GOT3 (cell line): ENCODE measurements at places on chromosomes 3 and 15.

GRCh38 chr15:35481992-35482391, 64.0 kb downstream of the DPH6 start:
- DNase-seq, result no peak

- no peak for DNase-seq
Observed at GRCh38 chr3:188049606-188050530, 104.1 kb upstream of the LPP start.

GRCh38 chr3:15336057-15336456, 3.7 kb upstream of the SH3BP5 start:
- DNase-seq, result no peak

DNA sequence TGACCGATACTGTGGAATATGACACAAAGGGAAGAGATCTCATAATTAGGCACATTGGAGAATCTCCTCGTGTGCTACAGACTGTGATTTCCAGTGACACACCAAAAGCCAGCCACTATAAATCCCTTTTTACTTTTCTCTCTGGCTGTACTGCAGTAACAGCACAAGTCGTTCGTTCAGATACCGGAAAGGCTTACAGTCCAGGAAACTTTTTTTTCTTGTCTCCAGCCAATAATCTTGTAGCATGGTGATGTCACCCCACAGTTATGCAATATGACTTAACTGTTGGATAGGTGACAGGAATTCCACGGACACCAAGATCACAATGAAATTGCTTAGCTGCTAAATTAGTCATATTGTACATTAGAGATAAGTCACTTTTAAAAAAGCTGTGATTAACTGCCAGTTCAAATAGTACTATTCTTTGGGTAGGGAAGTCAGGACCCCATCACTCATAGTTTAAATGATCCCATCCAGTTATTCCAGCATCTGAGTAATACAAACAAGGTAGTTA, 36.3 kb upstream of the TSC22D2 start:
- DNase-seq, result peak; percentile 48

- no peak for DNase-seq
Observed at GRCh38 chr15:82535566-82536408, 4.5 kb downstream of the RPS17 start.

DNA sequence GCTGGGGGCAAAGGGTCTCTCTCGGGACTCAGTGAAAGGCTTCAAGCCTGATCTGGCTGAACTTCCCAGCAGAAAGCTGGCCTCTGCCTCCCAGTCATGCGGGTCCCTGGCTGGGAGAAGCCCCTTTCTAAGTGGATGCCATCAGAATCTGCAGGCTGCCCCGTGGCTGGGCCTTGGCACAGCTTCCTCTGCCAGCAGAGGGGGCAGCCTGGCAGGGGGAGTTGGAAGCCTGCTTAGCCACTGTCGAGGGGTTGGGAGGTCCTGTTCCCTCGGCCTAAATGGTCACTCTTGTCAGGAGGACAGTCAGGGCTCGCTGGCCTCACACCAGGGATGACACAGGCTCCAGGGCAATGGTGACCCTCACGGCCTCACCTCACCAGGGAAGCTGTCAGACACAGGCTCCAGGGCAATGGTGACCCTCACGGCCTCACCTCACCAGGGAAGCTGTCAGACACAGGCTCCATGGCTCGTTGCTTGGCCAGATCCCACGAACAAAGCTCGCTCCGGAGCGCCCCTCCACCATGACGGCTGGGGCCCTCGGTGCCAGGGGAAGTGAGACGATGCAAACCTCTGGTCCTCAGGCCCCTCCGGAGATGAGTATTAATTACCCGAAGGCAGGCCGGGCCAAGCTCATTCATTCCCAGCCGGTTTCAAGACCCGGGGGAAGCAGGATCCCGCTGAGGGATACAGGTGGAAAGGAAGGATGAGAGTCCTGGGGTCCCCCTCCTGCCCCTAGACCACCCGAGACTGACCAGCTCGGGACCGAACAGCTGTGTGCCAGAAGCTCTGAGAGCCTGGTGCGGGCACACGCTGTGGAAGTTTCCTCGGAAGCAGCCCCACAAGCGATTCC, 151.0 kb downstream of the CHSY1 start:
- no peak for DNase-seq

GRCh38 chr15:65333148-65333820, 28.8 kb downstream of the RNU5B-1 start:
- no peak for DNase-seq

DNA sequence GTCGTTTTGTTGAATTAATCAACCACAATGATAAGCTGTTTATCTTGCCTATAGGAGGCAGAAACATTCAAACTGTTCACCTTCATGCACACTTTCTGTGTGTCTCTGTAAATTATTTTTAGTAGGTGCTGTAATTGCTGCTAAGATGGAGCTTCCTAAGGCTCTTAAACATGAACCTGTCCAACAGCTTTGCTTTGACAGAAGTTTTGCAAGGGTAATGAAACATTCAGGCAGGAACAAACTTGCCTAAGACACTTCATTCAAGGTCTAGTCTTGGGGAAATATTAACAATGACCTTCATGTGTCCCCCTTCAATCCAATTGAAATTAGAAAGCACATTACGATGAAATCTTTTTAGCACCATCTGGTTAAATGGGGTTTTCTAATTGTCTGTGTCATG, 156.1 kb downstream of the DIPK2A start:
- DNase-seq, result no peak

- DNase-seq, result no peak
Observed at GRCh38 chr3:118641608-118642007, 393.0 kb downstream of the IGSF11 start.

DNA sequence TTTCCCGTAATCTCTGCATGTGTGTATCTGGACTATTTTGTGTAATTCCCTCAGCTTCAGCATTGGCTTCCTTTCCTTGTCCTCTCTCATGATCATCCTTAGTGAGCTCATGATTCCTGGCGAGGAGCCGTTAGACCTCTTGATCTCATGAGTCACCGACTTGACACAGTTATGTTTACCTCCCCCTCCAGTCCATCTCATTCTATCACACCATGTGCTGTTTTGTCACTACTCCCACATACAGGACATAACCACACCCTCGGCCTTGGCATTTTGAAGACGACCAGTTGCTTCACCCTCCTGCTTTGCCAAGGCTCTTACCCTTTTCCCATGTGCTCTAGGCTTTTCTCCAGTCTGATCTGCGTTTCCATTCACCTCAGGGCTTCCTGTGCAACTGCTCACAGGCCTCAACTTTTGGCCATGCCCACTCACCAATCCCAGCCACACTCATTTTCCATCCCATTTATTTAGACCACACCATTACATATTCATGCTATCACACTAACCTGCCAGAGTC, 41.5 kb downstream of the CP start:
- peak; percentile 79 for DNase-seq

DNA sequence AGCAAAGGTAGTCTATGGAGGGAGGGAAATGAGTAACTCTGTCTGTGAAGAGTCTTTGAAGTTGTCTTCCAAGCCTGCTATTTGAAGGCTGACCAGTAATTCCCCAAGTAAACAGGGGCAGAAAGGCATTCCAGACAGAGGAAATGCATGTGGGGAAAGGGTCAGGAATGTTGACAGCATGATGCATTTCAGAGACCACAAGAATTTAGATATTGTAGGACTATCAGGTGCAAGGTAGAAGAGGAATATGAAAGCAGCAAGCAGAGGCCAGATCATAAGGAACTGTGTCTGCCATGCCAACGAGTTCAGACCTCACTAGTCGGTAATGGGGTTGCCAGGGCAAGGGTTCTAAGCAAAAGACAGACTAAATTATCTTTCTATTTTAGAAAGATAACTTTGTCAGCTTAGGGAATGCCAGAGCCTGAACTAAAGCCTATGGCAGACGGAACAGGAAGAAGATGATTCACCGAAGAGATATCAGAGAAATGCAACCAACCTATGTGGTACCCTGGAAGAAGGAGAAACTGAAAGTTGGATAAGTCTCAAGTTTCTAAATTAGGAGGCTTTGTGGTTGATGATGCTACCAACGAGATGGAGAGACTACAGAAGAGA, 327.0 kb upstream of the RORA start:
- no peak for DNase-seq

DNA sequence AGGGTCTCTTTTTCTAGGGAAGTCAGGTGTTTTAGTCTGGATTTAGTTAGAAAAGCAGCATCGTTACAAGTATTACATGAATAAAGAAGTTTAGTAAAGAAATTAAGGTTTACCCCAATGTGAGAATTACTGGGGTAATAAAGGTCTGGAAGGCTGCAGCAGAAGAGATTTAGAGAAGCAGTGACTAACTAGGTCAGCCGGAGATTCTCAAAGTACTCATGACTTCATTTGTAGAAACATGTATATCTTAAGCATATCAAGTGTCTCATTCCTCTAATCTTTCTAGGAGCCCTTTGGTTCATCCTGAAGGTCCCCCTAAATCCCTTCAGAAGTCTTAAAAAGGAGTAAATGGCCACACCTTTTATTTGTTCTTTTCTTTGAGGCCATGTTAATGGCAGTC, 26.0 kb downstream of the DTWD1 start:
- DNase-seq, result no peak

- no peak for DNase-seq
Observed at GRCh38 chr15:57861034-57861638, 154.6 kb downstream of the POLR2M start.

GRCh38 chr3:188631291-188632010, 477.5 kb downstream of the LPP start:
- DNase-seq, result no peak

DNA sequence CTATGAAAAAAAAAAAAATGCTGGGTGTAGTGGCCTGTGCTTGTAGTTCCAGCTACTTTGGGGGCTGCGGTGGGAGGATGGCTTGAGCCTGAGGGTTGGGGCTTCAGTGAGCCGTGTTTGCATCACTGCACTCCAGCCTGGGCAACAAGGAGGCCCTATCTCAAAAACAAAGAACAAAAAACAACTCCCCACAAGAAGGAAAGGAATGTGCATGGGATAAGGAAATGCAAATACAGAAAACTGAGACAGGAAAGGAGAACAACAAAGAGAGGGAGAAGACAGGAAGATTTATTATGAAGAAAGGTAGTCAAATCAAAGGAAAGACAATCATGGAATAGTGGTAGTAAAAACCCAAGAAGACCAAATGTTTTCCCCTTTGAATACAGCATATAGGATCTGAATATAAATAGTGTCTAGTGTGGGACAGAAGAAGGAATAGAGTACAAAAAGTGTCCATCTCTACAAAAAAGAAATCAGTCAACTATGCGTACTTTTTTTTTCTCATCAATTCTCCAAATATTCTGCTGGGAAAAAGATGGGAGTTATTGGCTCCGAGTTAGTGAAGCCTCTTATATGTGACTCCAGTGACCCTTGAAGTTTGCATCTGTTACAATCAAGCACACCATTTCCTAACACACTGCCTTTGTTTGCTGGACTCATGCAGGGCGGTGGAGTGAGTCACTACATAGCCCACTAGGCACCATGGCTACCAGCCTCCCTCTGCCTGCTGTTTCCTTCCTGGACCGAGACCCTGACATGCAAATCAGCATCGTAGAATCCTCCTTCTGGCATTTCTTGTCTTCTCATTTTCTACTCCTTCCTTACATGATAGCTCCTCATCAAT, 101.2 kb upstream of the PTX3 start:
- DNase-seq, result no peak

DNA sequence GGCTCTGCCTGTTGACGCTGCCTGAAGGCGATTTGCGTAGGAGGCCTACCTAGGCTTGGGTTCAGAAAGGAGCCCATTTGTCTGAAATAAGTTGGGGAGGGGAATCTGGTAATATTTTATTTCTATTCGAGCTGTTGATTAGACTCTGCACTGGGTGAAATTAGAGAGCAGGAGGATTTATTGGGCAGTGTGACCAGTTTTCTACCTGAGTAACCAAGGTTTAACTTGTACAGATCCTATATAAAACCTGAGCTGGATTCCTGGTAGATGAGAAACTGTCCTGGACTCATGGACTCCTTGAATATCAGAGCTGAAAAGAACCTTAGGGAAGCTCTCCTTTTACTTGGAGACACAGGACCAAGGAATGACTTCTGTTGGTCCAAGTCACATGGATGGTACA, 19.6 kb upstream of the GPR156 start:
- no peak for DNase-seq

DNA sequence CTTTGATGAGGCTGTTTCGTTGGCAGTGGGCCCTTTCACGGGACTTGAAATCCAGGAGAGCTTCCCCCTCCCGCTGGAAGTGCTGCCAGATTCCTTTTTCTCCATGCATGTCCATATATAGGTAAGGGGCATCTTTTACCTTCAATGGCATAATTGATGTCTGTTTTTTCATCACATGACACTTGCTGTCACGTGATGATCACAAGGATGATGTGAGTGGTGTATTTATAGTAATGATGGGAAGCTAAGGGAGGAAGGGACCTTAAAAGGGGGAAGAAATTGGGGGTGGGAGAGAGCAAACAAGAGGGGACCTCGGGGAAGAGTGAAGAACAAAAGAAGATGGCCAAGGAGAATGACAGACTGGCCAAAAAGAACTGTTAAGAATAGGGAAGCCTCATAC, 11.3 kb upstream of the SUSD5 start:
- DNase-seq, result no peak

DNA sequence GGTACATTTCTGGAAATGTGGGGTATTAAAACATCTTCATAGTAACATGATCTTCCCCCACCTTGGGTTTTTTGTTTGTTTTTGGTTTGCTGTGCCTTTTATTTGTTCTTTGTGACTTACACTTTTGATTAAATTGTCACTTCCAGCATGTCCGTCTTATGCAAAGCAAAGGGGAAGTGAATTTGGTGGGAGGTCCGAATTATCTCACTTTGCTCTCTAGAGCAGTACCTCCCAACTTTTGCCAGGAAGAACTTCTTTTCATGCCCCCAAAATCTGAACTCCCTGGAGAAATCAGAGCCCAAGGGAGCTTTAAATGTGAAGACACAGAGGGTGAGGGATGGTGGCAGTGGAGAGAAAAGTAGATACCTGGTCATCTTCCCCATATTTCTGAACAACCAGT, 173.1 kb downstream of the IL5RA start:
- DNase-seq, result no peak

- DNase-seq, result no peak
Observed at GRCh38 chr3:46280105-46280797, 38.0 kb downstream of the CCR3 start.

GRCh38 chr3:106811376-106811775, 565.9 kb upstream of the CCDC54 start:
- no peak for DNase-seq

GRCh38 chr3:116930786-116931185, 221.2 kb downstream of the TUSC7 start:
- DNase-seq, result no peak

DNA sequence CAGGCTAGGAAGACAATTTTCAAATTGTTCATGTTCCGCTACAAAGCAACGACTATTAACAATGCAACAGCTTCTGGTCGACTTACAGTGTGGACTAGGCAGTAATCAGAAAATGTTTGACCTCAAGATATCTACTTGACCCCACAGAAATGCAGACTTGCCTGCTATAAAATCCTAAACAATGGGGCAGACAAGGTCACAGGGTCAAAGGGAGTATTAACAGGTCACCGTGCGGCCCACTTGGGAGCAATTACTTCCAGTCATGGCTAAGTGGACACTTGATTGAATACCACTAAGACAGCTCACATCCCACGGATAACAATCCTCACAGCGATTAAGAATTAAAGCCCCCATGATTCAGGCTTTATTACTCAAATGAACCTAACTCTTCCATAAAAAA, 58.9 kb downstream of the FOXP1 start:
- no peak for DNase-seq
